Posterior cingulate gyrus (tissue), 11 donors: ENCODE measurements at places on chromosomes 2 and 18.

GRCh38 chr18:80200171-80200931 is 47.0 kb downstream of the PARD6G start:
- DNase-seq = peak; percentile 82

DNA sequence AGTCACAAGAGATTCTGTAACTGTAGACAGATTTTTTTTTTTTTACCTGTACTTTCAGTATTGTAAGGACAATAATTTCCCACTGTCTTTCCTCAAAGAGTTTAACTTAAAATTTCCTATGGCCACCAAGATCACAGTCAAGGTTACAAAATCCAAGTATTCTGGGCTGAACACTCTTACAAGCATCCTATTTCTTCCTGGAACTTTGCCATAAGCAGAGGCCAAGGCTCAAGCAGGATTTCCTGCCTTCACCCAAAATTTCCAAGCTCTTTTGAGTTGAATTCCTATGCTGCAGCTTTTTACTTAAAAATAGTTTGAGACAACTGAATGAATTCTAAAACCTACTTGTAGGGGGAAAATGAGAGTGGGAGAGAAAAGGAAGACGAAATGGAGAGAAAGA is 299.4 kb downstream of the ZNF516 start:
- DNase-seq = no peak

DNA sequence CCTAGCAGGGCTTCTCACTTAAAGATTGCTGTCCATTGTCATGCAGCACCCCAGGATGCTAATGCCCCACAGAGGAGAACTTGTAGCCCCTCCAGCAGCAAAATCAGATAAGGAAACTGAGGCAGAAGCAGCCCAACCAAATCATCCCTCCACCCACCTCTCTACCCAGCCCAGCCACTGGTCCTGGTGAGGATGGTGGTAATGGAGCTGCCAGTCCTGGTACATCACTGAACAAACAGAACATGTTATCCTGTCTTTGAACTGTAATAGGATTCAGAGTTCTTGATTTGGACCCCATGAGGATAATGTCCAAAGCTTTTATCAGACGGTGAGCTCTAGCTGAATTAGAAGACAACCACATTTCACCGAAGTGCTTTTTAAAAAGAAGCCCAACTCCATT is 113.2 kb downstream of the MRO start:
- DNase-seq = no peak

GRCh38 chr2:204550751-204551511 is 5.7 kb downstream of the PARD3B start:
- no peak for DNase-seq

GRCh38 chr2:29950481-29950880 is 29.1 kb upstream of the ALK start:
- no peak for DNase-seq

GRCh38 chr2:229220254-229220653 is 50.8 kb downstream of the PID1 start:
- no peak for DNase-seq

- DNase-seq = no peak
These were observed 9.7 kb downstream of the PDCD1 start for GRCh38 chr2:241848761-241849615.

- DNase-seq = no peak
These were observed 61.0 kb downstream of the GRB14 start for GRCh38 chr2:164560181-164560792.

DNA sequence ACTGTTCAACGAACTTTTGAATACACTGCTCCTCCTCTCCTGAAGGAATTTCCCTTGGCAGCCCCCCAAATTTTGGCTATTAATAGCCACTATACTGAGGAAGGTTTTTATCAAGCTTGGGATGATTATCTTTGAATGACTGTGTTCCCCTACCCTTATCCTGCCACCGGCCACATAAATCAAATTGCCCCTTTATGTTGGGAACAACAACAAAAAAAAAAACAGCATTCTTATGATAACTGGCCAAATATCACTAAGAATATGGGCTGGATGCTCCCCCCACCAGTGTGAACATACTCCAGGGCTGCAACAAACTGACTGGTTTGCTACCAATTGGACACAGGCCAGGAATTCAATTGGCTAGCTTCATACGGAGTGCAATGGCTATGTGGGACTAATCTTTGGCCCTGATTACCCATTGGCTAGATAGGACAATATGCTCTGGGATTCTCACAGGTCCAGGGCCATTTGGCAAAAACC is 20.6 kb downstream of the DUSP11 start:
- no peak for DNase-seq

DNA sequence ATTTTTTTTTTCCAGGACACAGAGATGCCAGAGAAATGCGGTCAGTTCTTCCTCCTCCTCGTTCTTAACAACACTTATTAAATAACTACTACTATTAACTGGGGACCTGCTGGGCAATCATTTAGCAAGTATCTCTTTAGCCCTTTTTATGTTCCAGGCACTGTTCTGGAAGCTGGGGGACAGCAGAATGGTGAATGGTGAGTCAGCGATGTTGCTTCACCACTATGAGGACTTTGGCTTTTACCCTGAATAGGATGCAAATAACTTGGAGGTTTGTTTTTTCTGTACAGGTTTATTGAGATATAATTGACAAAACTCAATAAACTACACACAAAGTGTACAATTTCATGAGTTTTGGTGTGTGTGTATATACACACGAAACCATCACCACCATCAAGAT is 179.9 kb upstream of the MSH6 start:
- no peak for DNase-seq

DNA sequence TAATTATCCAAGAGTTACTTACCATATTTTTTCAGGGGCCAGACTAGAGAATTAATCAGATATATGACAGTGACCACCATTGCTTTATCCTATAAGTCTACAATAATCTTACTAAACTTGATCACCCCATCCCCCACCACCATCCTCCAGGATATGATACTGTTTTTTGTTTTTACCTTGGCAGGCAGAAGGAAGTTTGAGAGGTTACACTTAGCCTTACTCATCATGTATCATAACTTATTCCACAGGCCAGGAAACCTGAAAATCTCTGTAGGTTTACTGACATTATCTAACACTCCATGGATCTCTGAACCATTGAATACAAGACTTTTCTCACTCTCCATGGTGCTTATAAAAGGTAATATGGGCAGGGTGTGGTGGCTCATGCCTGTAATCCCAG is 602.7 kb downstream of the KCNJ3 start:
- DNase-seq = no peak

GRCh38 chr18:23938043-23938756 is 76.4 kb upstream of the TTC39C start:
- no peak for DNase-seq

DNA sequence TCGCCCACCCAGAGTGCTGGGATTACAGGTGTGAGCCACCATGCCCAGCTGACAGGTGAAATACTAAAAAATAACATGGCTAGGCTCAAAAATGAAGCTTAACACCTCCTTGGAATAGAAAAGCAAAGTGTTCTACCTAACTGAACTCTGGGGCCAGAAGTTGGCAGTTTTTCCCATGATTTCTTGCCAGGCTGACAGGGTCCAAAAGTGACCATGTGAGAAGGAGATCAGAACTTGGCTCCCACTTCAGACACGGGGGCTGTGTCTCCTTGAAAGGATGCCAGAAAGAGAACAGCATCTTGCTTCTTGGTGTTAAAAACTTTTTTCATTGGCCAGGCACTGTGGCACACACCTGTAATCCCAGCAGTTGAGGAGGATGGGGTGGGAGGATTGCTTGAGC is 47.0 kb downstream of the BMPR2 start:
- DNase-seq = no peak

DNA sequence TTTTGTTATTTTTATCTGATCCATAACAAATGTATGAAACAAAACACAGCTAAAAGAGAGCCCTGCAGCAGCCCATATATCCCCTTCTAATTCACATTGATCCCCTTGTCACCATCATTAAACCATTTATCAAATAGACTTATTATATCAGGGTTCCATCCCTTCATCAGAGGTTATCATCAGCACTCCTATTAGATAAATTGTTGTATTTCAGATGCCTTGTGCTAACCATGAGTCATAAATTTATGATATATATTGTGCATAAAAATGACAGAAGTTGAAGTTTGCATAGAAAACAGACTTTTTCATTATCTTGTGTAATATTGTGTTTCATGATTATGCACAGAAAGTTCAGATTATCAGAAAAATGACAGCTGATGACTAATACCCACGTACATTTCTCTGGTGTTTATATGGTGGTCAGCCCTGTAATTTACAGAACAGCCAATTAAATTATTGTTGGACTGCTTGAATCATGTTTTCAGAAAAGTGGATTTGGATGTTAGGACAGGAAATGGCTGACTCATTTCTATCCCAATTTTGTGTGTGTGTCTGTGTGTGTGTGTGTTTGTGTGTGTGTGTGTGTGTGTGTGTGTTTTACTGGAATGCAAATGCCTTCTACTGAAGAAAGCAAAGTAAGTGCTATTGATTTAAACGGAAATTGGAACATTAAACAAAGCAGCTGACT is 80.9 kb downstream of the PPP1R1C start:
- no peak for DNase-seq

- no peak for DNase-seq
These were observed 54.0 kb downstream of the UXS1 start for GRCh38 chr2:106140113-106140512.

DNA sequence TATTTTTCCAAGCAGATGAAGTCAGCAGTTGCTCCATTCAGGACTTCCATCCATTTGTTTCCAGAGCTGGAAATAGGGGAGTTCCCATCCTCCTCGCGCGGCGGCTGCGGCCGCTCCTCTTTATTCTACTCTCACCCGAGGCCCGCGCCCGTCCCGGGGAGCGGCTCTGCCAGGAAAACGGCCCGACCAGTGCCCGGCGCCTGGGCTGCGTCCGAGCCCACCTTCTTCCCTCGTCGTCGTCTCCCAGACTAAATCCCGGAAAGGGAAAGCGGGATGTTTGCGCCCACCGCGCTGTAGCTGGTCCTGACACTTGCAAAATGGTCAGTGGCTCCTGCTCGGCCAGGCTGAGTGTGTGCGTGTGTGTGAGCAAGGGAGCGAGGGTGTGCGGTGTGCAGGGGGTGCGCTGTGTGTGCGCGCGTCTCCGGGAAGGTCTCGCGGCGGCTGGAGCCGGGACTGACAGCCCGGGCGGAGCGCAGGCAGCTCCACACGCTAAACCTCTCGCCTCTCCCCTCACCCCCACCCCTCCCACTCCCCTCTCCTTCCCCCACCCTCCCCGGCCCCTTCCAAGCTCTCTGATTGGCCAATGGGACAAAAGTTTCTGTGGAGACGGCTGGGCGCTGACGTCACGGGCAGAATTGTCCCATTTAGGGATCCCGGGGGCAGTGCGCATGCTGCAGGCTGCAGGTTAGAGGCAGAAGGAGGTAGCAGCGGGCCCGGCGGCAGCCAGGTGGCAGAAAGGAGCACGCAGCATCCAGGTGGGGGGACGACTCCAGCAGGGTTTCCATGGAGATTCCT is at the start of gene NOL4:
TSS of gene NOL4 (minus strand) at position 491 of the 795 bp plus-strand sequence. CDS start 1,660 bp downstream, outside the sequence.
- DNase-seq = peak; percentile 59

DNA sequence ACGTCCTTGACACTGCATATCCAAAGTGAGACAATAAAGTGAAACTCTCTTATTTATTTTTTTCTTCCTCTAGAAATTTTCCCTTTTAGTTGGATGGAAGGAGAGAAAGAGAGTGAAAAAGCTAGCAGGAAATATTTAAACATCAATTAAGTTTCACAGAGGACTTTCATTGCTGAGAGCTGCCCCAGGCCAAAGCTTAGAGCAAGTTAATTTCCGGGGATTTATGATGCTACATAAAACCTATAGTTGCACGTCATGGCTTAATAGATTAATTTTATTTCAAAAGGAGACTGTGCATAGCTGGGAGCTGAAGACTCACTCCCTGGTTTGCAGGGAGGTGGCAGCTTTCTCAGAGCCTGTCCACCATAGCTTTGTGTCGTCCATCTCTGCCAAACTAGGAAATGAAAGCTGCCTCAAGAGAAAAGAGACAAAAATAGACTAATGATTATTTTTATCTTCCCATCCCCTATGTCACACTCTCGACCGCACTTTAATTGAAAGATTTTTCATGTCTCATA is 323.3 kb upstream of the RAB6C start:
- no peak for DNase-seq

- DNase-seq = no peak
These were observed 663 bp downstream of the RHBDD1 start for GRCh38 chr2:226836548-226836885.

- DNase-seq = no peak
These were observed 84.8 kb downstream of the HS6ST1 start for GRCh38 chr2:128233790-128234395.

GRCh38 chr2:229930656-229931055 is 8.4 kb downstream of the FBXO36 start:
- DNase-seq = no peak

- DNase-seq = no peak
These were observed 79.0 kb upstream of the ID2 start for GRCh38 chr2:8602809-8603208.

- DNase-seq = no peak
These were observed 29.8 kb upstream of the LAMA1 start for GRCh38 chr18:7147399-7147798.

GRCh38 chr2:72274380-72274797 is 126.7 kb upstream of the CYP26B1 start:
- no peak for DNase-seq

DNA sequence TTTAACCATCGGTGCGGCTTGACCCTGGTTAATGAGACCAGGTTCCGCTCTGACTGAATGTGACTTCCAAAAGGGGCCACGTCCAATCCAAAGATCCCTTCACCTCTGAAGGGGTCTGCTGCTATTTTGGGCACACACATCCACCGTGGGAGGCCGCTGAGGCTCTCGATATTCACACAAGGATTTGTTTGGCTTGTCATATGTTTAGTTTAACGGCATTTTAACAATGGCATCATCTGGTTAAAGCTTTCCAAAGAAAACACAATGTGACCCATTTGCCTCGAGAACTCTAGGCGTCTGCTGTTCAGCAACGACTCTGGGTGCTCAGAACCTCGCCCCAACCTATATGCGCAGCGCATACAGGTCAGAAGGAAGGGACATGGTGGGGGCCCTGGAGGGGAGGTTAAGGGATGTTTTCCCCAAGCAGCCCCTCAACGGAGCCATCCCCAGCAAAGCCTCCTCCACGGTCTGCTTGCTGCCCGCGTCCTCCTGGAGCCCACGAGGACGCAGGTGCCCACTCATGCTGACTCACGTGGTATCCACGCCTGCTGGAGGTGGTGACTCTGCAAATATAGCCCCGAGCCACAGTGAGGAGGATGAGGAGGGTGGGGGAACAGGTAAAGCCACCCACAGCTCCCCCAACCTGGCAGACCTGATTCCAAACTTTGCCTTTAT is 260.3 kb downstream of the HDAC4 start:
- DNase-seq = no peak

- DNase-seq = no peak
These were observed 40.7 kb upstream of the NEMP2 start for GRCh38 chr2:190575263-190575662.
